ENCODE measurements at places on chromosomes 4 and X. TPM values are rescaled to one million over a fixed set of nuclear protein-coding genes. Genes with fewer than 3 reads are reported as not detected.

The ANTXR2 gene
- total RNA-seq = 70.0 TPM

The PYURF gene
- 54.6 TPM for total RNA-seq

The TMPRSS11B gene
- not detected for total RNA-seq

The DDX60 gene
- total RNA-seq = 98.5 TPM

DNA sequence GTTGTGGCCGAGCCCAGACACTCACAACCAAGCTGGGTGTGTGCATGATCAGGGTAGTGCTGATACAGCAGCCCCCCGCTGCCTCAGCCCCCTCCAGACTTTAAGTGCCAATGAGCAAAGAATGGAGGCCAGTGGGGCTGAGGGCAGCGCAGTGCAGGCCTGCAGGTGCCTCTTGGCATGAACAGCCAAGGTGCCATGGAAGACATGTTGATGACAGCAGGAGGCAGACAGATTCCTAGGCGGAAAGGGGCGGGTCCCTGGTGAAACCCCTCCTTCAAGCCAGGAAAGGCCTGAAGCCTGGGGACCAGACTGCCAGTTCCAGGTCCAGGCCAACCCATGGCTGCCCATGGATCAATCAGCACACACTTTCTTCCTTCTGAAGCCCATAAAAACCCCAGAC lies 253.3 kb upstream of the ETNPPL start:
- no peak for DNase-seq

DNA sequence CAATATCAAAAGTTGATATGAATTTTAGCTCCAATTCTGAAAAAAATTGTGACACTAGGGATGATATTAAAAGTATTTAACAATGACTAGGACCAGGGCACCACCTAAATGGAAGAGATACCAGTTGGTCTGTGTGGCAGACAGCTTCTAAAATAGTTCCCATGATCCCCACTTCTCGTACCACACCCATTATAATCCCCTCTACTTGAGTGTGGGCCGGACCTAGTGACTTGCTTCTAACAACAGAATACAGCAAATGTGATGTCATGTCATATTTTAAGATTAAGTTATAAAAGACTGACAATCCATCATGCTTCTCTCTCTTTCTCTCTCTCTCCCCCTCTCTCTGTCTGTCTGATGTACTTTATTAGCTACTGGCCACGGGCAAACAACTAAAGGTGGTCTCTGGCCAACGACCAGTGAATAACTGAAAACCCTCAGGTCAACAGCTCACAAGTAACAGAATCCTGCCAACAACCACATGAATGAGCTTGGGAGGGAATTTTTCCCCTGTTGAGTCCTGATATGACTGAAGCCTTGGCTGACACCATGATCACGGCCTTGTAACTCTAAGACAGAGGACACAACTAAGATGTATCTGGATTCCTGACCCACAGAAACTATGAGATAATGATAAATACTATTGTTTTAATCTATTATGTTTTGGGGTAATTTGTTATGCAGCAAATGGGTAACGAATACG lies 34.4 kb downstream of the FAM13A start:
- no peak for DNase-seq

- no peak for DNase-seq
Observed at GRCh38 chrX:138519296-138519695, 192.2 kb downstream of the FGF13 start.

DNA sequence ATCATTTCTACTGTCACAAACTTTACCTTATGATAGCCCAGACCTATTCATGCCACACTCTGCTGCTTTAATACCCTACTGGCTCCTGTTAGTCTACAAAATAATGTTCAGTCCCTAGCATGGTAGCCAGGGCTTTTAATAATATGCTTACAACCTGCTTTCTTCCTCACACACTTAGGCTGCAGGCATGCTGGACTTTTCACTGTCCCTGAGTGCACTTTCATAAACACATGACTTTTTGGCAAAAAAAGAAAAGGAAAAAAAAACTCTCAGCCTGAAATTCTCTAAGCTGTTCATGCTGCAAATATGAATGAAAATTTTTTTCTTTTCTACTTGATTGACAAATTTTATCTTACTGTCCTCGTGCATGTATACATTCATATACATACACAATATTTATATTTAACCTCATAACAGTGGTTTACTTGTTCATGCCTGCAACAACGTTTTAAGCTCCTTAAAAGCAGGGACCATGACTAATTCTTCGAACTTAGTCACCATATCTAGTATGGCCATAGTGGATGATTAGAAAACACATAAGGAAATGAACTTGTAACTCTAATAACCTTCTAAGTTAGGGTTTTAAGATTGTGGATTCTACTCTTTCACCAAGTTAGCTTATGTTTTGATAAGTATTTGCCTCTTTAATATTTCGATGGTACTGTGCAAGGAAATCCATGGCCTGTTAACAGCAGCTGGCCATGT lies 229.5 kb downstream of the SPCS3 start:
- DNase-seq = no peak

DNA sequence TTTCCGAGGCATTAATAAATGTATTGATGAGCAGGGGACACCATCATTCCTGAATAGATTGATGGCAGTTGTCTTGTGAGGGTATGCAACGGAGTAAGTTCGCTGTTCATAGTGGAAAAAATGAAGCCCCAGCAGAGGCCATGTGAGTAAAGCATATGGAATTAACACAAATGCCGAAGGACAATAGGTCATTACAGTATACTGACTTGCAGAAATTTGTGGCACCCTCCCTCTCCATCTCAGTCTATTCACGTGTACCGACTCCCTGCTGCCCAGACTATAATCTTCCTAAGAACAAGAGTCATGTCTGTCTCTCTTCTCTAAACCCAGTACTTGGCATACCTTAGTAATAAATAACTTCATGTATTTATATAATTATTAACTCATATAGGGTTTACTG lies 47.1 kb upstream of the PCDH10 start:
- DNase-seq = no peak

DNA sequence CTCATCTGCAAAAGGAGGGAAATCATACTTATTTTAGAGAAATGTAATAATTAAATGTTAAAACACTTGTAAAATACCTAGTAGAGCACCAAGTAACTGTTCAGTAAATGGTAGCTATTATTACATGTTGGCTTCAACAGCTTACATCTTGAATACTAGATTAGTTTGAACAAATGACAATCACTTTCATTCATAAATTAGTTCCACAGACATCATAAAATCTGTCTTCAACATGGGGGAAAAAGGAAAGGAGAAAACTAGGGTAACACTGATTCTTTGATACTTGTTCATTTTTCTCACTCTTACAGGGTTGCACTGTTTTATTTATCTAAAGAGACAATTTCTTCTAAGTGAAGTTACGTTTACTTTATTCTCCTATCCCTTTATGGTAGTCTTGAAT lies 51.7 kb downstream of the CHM start:
- DNase-seq = no peak

GRCh38 chrX:119206203-119206602 lies 29.9 kb upstream of the PGRMC1 start:
- no peak for DNase-seq

GRCh38 chr4:93063325-93063724 lies 759.6 kb downstream of the GRID2 start:
- DNase-seq = no peak

DNA sequence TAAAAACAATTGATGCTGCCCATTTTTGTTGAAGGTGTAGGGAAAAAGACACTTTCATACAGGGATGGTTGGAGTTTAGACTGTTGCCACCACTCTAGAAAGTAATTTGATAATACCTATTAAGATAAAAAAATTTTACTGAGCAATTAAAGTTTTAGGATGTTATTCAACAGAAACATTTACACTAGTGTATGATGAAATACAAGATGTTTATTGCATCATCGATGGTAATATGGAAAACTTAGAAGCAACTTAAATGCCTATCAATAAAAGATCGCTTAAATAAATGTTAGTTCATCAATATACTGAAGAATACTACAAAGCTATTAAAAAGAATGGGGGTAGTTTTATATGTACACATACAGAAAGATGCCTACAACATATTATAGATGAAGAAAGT lies 9.2 kb upstream of the VSIG4 start:
- no peak for DNase-seq

GRCh38 chr4:173807347-173807746 lies 277.3 kb upstream of the HAND2 start:
- DNase-seq = peak; percentile 25
